ENCODE measurements at places on chromosomes 1 and 21. TPM values are rescaled to one million over a fixed set of nuclear protein-coding genes. Genes with fewer than 3 reads are reported as not detected.
A peak's percentile ranks its signal among the peaks of the same experiment; 100 is the strongest.

Gene LINGO4
- 0.81 TPM for polyA plus RNA-seq

DNA sequence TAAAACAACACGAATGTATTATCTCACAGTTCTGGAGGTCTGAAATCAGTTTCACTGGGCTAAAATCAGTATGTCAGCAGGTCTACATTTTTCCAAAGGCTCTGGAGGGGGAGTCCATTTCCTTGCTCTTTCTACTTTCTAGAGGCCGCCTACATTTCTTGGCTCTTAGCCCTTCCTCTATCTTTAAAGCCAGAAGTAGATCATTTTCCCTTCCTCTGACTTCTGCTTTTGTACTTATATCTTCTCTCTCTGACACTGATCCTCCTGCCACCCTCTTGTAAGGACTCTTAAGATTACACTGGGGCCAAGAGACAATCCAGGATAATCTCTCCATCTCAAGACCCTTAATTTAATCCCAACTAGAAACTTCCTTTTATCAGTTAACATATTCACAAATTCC, 41.4 kb downstream of the MSH4 start:
- DNase-seq, result no peak

- no peak for DNase-seq
Observed at GRCh38 chr1:168293356-168293755, 12.7 kb downstream of the TBX19 start.

- no peak for DNase-seq
Observed at GRCh38 chr1:92538413-92539061, 51.8 kb upstream of the GFI1 start.

GRCh38 chr1:116943438-116943837, 33.7 kb downstream of the PTGFRN start:
- DNase-seq, result no peak

DNA sequence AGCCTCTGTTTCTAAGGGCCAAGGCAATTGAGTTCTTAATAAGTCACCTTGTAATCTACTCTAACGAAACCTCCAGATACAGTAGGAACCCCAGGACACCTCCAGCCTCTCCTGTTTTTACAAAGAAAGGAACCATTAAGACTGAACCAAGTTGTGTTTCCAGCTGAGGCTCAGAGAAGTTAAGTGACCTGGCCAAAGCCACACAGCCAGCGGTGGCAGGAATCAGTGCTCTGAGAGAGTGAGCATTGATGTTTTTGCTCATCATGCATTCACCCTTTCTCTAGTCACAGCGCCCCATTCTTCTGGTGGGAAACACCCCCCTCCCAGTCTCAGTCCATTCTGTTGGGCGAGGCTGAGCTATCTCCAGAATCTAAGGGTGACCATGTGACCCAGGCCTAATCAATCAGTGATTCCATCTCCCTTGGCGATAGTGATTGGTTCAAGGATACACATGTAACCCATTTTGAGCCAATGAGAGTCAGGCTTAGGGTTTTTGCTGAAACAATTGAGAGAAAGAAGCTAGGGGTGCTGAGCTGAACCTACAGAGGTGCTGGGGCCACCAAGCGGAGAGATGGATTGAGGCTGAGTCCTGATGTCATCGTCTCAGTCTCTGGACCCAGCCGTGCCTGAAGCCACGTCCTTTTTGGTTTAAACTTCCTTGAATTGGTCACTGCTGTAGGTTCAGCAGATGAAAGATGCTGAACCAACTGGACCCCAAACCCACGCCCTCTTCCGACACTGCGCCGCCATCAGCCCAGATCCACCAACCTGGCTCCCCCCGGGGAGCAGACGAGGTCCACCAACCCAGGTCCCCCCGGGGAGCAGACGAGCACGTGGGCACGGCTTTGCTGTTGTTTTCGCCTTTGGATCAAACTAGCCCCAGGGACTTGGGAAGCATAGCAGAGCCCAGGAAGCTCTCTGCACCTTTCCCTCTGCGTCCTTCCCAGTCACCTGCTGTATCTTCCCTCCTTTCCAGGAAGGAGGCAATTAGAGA, 28.0 kb upstream of the RERE start:
- no peak for DNase-seq

DNA sequence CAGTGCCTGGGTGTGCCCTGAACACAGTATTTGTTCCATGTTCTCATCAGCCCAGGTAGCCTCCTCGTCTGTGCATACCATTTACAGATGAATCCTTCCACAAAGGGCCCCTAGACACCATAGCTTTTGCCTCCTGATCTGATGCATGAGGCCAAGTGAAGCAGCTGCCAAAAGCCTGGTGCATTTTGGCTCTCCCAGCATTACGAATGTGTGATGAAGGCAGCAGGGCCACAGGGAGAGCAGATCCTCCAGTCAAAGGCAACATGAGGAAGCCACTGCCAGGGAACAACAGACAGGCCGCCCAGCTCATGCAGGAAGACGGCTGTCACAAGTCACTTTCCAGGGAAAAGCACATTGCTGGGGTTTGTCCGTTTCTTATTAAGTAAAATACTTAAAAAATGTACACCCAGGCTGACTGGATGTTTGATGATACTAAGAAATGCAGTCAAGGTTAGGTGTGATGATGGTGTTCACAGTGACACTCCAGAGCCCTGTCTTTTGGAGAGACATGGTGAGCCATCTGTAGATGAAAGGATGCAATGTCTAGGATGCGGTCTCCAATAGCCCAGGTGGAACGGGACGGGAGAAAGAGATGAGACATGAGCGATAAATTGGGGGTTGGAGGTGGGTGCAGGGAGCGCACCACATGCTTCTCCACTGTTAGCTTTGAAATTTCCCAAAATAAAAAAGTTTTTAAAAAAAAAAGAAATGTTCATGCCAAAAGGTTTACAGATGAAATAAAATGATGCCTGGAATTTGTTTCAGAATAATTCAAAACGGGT, 48.7 kb downstream of the NPHP4 start:
- no peak for DNase-seq

Gene ANGPTL7
- 0.21 TPM for polyA plus RNA-seq

GRCh38 chr1:224057461-224058199, 56.3 kb upstream of the FBXO28 start:
- peak; percentile 17 for DNase-seq

Gene NPPB
- not detected for polyA plus RNA-seq

Gene AGTRAP
- polyA plus RNA-seq, result 21.5 TPM
